Stimulated activated naive CD8-positive, alpha-beta T cell treated with anti-CD3 and anti-CD28 coated beads, Interleukin-15, amount 100 ng/mL, for 72 hours (primary cell): ENCODE measurements at places on chromosomes 2 and 18.

DNA sequence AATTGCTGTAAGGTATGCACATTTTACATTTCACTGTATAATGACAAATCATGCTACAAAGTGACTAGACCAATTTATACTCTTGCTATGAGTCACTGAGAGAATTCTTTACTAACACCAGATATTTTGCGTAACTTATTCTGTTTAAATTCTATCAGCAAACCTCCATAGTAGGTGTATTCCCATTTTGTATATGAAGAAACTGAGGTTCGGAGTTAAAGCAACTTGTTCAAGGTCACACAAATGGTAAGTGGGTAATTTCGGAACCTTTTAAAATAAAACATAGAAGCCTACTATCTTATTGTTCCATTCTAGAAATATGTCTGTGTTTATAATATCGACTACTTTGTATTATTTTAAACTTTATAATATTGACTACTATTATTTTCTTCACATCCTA, 15.9 kb upstream of the CPS1 start:
- DNase-seq: no peak

DNA sequence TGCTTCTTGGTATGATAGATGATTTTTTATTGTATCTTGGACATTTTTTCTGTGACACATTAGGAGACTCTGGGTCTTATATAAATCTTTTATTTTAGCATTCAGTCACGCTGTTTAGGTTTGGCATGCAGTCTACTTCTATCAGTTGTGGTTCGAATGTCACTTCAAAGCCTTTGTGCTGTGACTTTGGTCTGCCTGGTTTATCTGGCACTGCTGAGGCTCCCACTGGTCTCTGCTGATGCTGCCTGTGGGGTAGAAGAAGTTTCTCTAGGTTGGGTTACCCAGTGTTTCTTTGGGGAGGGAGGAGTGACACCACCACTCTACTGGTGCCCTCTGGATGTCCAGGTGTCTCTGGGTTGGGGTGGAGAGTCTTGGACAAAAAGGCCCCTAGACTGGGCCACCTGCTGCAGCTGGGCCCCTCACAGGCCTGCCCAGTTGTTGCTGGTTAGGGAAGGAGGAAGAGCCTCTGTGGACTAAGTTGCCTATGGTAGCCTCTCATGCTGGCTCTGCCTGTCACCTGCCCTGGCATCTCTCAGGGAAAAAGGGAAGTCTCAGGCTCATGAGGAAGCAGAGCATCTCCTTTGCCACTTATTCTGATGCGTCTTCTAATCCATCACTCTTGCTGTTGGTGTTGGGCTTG, 115.4 kb upstream of the HS6ST1 start:
- DNase-seq: no peak

GRCh38 chr18:64026350-64026749, 56.5 kb downstream of the SERPINB8 start:
- no peak for DNase-seq

DNA sequence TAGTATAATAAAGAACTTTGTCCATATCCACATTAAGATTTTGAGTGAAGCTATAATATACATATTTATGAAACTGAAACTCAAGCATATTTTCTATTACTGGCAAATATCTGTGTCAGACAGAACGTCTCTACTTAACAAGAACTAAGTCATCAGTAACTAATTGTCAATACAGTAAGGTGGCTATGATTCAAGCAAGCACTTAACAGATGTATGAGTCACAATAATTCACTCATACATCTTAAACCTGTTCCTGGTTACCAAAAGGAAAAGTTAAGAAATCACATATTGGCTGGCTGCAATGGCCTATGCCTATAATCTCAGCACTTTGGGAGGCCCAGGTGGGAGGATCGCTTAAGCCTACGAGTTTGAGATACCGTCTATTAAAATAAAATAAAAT, 96.0 kb downstream of the SOS1 start:
- DNase-seq: no peak

- DNase-seq: no peak
Measured at GRCh38 chr2:52931660-52932059, 835.9 kb upstream of the CHAC2 start.

GRCh38 chr2:12340164-12340563, 376.6 kb upstream of the TRIB2 start:
- no peak for DNase-seq
